ENCODE measurements at places on chromosomes 7 and 10.

DNA sequence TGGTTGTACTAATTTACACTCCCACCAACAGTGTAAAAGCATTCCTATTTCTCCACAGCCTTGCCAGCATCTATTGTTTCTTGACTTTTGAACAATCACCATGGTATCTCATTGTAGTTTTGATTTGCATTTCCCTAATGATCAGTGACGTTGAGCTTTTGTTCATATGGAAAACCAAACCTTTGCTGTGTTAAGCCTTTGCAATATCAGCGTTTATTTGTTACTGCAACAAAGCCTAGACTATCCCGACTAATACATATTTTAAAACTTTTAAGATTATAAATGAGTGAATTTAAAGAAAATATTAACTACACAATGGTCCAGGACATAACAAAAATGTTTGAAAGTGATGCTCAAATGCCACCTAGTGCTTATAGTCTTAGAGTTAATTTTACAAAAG lies 26.6 kb downstream of the TRIL start:
- DNase-seq, result no peak

DNA sequence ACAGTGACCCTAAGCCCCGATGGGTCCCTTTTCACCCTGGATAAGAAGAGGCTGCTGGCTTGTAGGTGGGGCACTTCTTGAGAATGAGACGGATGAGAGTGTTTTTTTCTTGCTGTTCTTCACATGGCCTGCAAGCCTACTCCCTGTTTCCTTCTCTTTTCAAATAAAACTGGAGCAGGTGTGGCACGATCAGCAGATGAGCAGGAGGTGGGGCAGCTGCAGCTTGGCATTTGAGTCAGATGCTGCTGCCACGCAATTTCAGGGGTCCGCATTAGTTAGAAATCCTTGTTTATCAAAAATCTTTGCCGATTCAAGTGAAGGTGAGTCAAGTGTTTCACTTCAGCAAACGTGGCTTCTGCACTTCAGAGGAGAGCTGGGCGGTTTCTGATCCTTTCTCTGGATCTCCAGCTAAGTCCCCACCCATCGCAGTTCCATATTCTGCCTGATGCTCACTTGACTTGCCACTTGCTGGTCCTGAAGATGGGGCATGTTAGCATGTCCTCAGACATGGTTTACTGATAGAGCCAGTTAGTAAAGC lies 20.8 kb downstream of the WDFY4 start:
- DNase-seq, result no peak

- DNase-seq, result no peak
Measured at GRCh38 chr7:156747718-156748117, 107.1 kb downstream of the RNF32 start.

- no peak for DNase-seq
Measured at GRCh38 chr7:91494450-91494849, 230.2 kb downstream of the FZD1 start.

DNA sequence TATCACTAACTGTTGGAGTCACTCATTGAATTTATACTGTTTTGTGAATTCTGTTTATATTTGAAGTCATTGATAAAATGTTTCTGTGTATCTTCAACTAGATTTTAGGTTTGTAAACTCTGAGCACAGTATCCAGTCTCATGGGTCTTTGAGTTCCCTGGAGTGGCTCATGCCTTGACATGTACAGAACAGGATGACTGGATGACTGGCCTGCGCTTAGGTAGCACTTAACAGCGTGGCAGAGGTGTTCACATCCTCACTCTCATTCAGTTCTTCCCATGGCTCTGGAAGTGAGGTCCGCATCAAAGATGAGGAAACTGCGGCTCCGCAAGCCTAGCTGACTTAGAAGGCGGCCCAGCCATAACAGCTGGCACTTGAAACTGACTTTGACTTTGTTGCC lies 576.9 kb downstream of the SUGCT start:
- no peak for DNase-seq

DNA sequence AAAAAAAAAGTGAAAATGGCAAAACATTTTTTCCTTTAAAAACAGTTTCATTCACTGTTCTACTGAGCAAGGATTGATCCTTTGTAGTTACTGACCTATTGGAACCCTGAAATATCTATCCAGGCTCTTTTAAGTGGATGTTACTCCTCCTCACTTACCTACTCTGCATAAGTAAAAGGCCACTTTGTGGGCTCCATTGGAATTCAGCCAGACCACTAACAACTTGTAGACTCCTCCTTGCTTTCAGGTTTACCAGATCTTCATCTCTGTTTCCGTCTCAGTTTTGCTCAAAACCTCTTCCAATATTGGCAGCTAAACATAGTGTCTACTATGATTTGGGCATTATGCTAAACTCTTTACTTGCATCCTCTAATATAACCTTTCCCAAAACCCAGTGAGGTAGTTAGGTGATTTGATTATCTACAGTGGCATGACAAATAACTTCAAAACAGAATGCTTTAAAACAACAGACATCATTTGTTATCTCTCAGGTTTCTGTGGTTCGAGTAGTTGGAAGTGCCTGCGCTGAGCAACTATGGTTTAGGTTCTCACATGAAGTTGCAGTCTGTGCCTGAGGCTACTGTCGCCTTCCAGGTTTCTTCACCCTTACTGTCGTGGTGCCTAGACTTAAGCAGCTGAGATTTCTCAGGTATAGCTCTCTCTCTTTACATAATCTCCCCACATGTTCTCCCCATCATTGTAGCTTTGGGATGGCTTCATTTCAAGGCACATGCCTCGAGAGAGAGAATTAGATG lies 698.2 kb downstream of the REEP3 start:
- DNase-seq, result no peak

GRCh38 chr10:95539560-95540284 lies 21.4 kb downstream of the SORBS1 start:
- DNase-seq, result no peak

GRCh38 chr7:86295526-86295925 lies 348.2 kb upstream of the GRM3 start:
- DNase-seq, result no peak

DNA sequence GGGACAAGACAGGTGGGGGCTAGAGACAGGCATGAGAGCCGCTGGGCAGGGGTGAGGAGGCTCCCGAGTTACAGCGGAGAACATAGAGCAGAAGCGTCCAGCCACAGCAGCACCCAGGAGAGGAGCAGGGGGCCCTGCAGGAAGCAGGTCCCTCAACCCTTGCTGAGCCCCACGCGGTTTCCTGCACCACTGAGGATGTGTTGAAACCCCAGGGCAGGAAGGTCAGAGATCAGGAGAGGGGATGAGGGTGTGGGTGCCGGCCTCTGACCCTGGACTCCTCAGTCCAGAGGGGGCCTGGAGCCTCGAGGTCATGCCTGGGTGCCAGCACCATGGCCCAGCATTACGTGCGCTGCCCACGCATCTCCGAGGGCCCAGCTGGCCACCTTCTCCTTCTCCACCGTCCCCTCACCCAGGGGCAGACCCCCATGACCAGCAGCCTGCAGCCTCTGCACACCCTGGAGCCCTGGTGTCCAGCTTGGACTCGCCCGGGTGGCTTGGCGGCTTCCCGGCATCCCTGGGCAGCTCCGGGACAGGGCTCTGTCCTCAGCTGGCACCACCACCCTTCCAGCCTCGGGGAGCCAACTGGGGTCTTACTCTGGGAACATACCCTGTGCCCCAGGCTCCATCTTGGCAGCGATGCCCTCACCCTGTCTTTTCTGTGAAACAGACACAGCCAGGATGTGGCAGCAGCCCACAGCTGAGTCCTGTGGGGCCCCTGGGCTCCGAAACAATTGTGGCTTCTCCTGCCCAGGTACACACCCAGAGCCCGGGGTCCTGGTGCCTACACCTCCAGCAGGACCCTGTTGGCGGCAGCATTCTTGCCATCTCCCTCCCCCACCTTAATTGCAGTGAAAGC lies 52.0 kb downstream of the STK32C start:
- DNase-seq, result no peak

DNA sequence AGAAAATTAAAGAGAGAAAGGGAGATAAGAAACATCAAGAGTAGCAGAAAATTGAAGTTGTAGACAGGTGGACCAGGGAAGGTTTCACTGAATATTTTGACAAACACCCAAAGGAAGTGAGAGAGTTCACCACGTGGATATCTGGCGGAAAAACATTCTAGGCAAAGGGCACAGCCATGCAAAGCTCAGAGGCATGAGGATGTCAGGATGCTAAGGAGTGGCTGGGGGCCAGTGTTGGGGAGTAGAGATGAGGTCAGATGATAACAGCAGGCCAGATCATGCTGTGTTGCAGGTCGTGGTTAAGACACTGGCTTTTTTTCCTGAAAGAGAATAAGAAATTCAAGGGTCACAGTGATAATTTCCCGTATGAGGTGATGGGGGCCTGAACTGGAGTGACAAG lies 181.9 kb downstream of the DGKI start:
- no peak for DNase-seq
